M059J (cell line): ENCODE measurements at places on chromosomes 5 and 9. TPM values are rescaled to one million over a fixed set of nuclear protein-coding genes. Genes with fewer than 3 reads are reported as not detected.

SLC6A18 gene
- not detected in 2 replicates for total RNA-seq

- DNase-seq: no peak
These were observed 108.6 kb downstream of the TRIO start for GRCh38 chr5:14251733-14252132.

GRXCR2 gene
- total RNA-seq: not detected in 2 replicates

DNA sequence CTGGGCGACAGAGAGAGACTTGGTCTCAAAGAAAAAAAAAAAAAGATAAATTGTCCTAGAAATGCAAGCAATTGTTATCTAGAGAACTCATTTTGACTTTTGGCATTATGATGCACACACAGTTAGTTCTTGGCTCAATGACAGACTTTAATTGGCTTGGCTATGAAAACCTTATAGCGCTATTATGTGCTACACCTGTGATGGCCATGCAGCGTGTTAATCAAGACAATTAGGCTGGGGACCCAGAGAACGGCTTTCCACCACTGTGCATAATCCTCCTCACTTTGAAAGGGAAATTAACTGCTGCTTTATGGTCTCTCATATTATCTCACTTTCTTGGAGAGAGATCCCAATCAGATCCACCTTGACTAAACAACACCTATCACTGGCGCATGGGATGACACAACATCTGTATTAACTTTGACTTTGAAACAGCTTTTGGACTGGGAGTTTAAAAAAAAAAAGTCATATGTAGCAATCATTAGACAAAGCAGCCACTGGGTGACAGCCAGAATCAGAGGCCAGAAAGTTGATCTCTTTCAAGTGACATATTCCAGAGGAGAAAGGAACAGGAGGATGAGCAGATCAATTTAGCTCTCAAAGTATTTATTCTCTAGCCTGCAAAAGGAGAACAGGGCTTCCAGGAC lies 132.5 kb downstream of the PPP2R2B start:
- DNase-seq: no peak

- no peak for DNase-seq
These were observed 353.3 kb downstream of the ARHGEF28 start for GRCh38 chr5:73979321-73979720.

IFNA13 gene
- not detected in 2 replicates for total RNA-seq

AQP3 gene
- 0.57 and 1.1 TPM in 2 replicates for total RNA-seq

GRCh38 chr9:74479711-74480110 lies 17.4 kb upstream of the RORB start:
- DNase-seq: no peak
